ENCODE measurements at places on chromosomes 6 and 20.
A peak's percentile ranks its signal among the peaks of the same experiment; 100 is the strongest.

- DNase-seq: no peak
These were observed 54.4 kb downstream of the ARFGEF2 start for GRCh38 chr20:48975955-48976354.

- DNase-seq: no peak
These were observed 27.5 kb downstream of the PXDC1 start for GRCh38 chr6:3723966-3724365.

DNA sequence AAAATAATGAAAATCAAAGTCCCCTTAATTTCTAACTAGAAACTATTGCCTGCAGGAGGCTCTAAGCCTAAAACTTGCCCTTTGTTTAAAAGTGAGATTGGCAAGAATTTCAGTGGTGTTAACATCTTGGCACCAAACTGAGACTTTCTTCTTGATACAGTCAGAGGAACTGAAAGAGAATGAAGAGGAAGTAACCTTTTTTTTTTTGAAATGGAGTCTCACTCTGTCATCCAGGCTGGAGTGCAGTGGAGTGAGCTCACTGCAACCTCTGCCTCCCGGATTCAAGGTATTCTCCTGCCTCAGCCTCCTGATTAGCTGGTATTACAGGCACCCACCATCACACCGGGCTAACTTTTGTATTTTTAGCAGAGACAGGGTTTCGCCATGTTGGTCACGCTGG, 3.6 kb downstream of the DOP1A start:
- DNase-seq: no peak

GRCh38 chr6:21663966-21664313, 70.4 kb downstream of the SOX4 start:
- no peak for DNase-seq

- DNase-seq: no peak
These were observed 62.6 kb downstream of the PRPH2 start for GRCh38 chr6:42659806-42660205.

DNA sequence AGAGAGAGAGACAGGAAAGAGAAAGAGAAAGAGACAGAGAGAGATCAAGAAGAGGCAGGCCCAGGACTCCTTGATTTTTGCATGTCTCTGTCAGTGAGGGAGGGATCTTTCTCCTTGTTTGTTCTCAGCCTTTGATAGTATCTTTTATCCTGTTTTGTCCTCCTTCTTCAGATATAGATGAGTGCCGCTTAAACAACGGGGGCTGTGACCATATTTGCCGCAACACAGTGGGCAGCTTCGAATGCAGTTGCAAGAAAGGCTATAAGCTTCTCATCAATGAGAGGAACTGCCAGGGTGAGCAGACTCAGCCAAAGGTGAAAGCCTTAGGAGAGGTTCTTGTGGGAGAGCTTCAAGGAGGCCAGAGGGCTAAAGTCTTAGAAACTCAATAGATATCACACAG, 20.0 kb upstream of the ZNF76 start:
- no peak for DNase-seq

GRCh38 chr20:4014031-4014474, 1.3 kb downstream of the RNF24 start:
- DNase-seq: peak; percentile 76

Data from cerebellar nuclear complex (tissue), 1 donor.